ENCODE measurements at places on chromosomes 7 and 10.

GRCh38 chr7:1862560-1862959, 192.5 kb downstream of the ELFN1 start:
- no peak for DNase-seq

- DNase-seq = no peak
Observed at GRCh38 chr10:79285315-79286197, 61.7 kb upstream of the PPIF start.

GRCh38 chr7:135877805-135878204, 99.4 kb downstream of the MTPN start:
- DNase-seq = no peak

DNA sequence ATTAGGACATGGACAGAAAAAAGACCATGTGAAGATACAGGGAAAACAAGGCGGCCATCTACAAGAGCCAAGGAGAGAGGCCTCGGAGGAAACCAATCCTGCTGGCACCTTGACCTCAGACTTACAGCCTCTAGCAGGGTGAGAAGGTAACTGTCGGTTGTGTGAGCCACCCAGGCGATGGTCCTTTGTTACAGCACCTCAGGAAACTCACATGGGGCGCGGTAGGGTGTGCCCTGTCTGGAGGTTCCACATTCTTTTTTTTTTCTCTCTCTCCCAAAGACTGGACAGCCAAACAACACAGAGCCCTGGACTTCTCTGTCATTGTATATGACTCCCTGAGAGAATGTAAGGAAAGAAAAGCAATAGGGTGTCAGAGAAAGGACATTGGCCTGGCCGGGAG, 163.2 kb downstream of the KCNMA1 start:
- DNase-seq = no peak

DNA sequence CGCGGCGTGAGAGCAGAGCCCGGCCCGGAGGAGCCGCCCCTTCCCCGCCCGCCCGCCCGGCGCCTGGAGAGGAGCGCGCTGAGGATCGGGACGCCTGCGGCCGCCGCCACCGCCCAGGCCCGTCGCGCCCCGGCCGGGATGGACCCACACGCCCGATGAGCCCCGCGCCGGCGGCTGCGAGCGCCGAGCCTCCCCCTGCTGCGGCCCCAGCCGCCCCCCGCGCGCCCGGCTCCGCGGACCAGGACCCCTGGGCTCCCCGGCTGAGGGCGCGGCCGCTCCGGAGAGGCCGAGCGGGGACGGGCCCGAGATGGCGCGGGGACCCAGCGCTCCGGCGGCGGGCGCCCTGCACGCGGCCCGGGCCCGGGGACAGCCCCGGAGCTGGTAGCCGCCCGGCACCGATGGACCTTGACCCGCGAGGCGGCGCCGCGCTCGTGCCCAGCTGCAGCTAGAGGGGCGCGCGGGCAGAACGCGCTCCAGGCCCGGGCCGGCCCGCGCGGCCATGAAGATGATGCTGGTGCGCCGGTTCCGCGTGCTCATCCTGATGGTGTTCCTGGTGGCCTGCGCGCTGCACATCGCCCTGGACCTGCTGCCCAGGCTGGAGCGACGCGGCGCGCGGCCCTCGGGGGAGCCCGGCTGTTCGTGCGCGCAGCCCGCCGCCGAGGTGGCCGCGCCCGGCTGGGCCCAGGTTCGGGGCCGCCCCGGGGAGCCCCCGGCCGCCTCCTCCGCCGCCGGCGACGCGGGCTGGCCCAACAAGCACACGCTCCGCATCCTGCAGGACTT, 520 bp downstream of the FAM20C start:
- no peak for DNase-seq
